ENCODE measurements at places on chromosomes 1 and 21.

- DNase-seq = peak; percentile 86
Observed at GRCh38 chr1:234656944-234657654, 47.1 kb upstream of the IRF2BP2 start.

DNA sequence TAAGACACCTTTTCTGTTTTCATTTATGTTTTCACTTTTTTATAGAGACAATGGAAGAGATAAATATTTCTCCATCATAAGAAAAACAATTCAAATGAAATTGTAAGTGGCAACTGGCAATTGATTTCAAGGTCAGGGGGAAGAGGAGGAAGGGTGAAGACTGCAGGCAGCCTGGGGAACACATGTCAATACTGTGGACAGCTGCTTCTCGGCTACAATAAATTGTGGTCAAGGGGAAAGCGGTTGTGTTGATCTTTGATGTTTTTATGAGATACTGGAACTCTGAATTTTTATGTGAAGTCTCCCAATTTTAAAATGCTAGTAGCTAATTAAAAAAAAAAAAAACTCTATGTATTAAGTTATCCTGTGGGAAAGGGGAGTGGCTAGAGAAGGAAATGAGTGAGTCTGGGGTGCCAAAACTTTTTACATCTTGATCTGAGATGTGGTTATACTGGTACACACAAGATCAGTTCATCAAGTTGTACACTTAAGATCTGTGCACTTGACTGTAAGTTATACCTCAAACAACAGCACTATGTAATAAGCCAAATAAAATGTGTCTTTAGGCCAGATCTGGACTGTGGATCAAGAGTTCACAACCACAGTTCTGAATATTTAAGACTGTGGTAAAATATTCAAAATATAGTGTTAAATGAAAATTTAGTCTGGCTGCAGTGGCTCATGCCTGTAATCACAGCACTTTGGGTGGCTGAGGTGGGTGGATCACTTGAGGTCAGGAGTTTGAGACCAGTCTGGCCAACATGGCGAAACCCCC lies 18.0 kb downstream of the SSX2IP start:
- no peak for DNase-seq

GRCh38 chr1:157781048-157781447 lies 4.1 kb upstream of the FCRL2 start:
- DNase-seq = no peak

- peak; percentile 9 for DNase-seq
Observed at GRCh38 chr1:109578947-109579443, 30.6 kb downstream of the GNAI3 start.

DNA sequence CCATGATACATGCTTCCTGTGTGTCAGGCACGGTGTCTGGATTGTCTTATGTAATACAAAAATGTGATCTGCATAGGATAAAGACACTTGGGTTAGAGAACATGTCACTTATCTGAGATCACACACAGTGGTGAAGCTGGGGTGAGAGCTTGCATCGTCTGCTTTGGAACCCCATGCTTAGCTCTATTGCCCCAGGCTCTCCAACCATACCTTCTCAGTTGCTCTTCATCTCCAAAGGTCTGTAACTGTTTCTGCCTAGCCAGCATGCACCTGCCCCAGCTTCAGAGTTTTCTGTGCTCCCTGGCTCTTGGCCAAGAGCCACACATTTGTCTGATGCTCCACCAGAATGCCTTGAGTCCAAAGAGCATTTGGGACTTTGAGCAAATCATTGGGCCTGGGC lies 93.9 kb upstream of the COG2 start:
- no peak for DNase-seq

GRCh38 chr21:36504067-36505058 lies 24.4 kb upstream of the CLDN14 start:
- peak; percentile 19 for DNase-seq

DNA sequence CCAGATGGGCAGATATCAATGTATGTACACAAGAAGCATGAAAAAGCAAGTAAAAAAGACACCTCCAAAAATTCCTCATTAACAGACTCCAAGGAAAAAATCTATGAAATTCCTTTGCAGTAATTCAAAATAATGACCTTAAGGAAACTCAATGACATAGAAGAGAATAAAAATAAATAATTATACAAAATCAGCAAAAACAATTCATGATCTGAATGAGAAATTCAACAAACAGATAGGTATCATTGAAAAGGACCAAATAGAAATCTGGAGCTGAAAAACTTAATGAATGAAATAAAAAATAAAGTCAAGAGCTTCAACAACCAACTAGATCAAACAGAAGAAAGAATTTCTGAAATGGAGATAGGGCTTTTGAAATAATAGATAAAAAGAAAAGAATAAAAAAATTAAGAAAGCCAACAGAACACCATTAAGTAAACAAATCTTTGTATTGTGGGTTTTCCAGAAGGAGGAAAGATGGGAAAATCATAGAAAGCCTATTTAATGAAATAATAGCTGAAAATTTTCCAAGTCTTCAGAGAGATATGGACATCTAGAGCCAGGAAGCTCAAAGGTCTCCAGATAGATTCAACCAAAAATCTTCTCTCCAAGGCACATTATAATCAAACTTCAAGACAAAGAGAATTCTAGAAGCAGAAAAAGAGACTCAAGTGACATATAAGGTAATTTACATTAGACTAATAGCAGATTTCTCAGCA lies 52.0 kb upstream of the KCNK1 start:
- DNase-seq = no peak

DNA sequence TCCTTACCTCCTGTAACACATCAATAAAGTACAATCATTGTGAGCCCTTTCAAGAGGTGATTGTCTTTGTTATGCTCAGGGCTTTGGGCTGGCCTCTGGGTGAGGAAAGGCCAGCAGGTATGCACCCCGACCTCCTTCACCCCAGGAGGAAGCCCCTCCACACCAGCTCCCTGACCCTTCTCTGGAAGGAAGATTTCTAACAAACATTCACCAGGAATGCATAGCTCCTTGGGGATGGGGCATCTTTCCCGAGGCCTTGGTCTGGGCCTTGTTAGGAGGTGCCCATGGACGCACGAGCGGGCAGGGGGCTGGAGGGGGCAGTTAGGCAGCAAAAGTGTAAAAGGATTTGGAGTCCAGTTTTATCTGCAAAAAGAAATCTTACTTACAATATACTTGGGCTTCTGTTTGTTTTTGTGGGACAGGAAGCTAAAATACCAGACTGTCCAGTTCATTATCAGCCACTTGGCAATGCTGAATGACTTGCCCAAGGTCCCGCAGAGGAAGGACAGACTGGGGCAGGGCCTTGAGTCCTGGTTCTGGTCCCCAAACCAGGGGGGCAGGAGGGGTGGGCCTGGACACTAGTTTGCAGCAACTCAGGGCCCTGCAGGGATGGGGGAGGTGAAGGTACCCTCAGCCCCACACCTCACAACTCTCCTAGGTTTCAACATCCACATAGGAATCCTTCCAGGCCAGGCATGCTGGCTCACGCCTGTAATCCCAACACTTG lies 10.1 kb downstream of the ZC3H12A start:
- no peak for DNase-seq

DNA sequence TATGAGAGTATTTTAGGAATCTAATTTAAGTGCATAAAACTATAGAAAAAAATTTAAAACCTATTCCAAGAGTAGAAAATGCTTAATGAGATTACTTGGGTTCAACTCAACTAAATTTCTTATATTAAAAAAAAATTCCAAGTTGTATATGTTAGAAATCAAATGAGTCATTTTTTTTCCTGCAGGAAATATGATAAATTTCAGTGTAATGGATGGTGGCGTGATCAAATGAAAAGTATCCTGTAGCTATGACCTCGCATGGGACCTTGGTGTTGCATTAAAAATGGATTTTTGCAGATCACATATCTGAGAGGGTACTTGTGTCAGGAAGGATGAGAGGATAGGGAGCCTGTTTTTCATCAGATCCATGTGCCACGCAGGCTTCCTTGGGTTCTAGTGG lies 17.9 kb downstream of the ATP5PO start:
- no peak for DNase-seq

GRCh38 chr1:82284213-82284612 lies 483.5 kb downstream of the ADGRL2 start:
- no peak for DNase-seq

DNA sequence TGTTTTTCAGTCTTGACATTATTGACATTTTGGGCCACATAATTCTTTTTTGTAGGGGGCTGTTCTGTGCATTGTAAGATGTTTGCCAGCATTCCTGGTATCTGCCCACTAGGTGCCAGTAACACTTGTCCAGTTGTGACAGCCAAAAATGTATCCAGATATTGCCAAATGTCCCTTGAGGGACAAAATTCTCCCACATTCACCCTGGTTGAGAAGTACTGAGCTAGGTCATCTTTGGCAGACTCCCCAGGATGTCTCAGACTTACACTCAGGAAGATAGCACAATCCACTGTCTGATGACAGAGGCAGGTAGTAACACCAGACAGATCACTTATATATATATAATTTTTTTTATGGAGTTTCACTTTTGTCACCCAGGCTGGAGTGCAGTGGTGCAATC lies 5.9 kb downstream of the CD48 start:
- DNase-seq = no peak

GRCh38 chr1:10615932-10616671 lies 141.4 kb downstream of the PEX14 start:
- no peak for DNase-seq

DNA sequence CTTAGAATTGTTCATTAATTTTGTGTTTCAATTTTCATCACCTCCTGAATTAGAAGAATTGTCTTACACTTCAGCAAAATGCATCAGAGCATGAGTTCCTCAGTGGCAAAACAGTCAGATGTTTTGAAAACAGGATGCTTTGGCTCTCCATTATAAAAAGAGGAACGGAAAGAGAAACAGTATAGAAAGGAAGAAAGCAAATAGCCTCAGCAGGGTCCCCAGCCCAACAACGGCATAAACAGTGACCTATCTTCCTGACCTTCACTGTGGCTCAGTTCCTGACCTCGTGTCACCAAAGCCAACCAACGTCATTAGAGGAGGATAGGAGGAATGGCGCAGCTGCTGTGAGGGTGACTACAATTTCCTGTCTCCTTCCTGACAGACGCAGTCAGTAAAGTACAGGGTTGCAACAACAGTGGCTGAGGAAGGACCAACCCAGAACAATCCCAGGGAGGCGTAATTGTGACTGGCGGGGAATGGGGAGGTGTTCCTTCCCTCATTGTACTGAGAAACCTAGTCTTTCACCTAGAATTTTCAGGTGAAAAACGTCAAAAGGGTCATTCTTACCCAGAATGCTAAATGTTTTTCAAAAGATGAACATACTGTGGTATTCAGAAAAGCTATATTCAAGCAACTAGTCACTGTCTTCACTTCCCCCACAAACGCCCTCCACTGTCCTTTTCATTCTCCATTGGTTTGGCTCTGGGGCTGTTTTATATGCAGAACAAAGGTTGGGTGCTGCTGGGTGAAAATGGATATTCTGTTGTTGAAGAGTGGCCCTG lies 197.9 kb upstream of the SGIP1 start:
- no peak for DNase-seq
